Kasumi-1 (cell line): ENCODE measurements at places on chromosomes 2 and 18.

DNA sequence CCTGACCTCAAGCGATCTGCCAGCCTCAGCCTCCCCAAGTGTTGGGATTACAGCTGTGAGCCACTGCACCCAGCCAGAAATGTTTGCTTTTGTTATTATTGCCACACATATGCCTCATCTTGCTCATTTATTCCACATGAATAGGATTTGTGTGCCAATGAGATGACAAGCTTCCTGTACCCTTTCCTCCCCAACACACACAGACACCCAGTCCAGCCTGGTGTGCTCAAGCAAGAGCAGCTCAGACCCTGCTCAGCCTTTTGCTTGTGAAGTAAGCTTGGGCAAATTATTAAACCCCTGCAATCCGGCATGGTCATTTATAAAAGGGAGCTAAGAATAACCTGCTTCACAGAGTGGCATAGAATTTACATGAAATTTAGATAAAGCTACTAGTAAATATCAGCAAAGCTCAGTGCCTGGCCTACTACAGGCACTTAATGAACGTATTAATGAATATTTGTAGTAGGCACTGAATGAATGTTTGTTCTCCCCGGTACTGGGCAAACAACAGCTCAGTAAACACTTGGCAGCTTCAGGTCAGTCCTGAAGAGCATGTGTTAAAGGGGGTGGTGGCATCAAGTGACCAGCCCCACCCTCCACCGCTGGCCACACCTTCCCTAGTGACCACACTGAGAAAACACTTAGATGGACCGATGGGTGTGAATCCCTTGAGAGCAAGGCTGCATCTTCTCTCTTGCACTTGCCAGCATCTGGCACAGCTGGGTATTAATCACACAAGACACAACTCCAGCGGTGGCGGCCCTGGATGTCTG lies 280.2 kb downstream of the SRBD1 start:
- no peak for DNase-seq

DNA sequence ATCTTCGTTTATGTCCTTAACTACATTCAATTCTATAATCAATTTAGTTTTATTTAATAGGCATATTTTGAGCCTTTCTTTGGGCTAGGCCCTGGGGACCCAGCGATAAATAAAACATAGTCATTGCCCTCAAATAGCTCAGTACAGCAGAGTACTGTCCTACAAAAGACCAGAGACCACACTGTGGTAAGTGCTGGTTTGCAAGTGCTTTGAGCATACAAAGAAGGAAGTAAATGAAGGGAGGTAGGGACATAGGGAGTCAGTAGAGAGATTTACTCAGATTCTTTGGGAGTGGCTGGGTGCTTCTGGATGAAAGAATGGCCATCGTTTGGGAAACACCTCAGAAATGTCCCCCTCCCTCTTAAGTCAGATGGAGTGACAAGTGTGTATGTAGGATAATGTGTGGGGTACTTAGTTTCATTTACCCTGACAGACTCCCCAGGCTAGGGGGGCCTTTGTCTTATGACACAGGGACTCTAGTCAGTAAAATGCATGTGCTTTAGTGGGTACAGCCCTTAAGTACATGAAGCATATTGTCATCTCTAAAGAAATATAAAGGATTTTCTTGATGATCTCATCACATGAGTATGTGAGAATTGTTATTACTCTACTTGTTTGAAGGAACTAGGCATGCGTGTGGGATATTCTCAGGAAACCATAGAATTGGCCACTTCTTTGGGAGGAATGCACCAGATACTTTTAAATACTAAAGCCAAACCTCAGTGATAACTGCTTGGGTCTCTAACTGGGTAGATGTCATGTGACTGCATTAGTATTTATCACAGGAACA lies 35.1 kb downstream of the MAPRE2 start:
- DNase-seq, result no peak

DNA sequence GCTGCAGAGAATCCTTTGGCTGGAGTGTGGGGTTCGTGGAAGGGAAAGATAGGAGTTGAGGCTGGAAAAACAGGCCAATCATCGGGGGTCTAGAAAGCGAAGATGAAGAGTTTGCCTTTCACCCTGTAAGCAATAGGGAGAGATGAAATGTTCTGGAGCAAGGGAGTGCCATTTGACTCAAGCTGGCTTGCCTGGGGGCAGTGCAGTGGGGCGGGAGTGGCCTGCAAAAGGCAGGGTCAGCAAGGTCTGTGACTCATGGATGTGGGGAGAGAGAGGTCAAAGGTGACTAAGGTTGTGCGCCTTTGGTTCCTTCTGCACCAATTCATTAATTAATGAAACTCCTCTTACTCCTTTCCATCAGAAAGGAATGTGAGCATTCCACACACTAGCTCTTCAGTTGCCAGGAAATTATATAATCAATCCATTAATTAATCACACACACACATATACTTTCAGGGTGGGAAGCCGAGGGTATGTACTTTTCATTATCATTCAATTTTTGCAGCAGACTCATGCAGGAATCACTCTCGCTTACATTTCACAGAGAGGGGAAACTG lies 227.6 kb downstream of the MYCN start:
- DNase-seq, result no peak

GRCh38 chr18:44238454-44238853 lies 442.2 kb upstream of the SETBP1 start:
- no peak for DNase-seq

DNA sequence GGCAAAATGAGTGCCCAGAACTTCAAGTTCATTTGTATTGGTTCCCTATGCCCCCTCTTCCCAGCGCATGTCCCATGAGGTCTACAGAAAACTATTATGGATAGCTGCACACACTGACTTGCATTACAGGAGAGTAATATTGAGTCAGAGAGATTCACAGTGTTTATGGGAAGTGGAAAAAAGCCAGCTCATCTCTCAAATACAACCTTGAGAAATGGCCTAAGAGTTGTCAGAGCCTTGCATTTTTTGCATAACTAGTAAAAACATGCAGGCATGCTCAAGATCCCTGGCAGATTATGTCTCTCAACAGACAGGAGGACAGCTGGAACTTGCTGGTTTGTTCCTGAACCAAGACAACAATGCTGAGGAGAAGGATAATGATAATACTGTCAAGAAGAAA lies 1292.8 kb downstream of the DSC3 start:
- DNase-seq, result no peak

- DNase-seq, result no peak
Measured at GRCh38 chr2:230795856-230796255, 68.9 kb upstream of the ITM2C start.

GRCh38 chr18:60018618-60019462 lies 119.0 kb downstream of the PMAIP1 start:
- no peak for DNase-seq

DNA sequence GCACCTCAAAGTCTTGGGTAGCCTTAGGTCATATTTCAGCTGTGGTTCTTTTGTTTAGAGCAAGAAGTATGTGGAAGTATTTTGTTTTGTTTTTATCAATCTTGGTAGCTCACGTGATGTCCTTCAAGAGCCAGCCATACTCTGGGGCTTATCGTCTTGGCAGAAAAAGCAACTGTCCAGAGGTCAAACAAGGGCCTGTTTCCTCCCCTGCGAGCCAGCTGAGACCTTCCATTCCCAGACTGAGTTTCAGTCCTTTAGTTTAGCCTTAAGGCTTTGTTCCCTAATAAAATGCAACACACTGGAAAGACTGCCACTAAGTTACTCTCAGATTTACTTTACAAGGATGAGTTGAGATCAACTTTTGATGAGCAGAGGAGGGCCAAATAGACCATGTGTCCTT lies 63.5 kb downstream of the TXNL1 start:
- DNase-seq, result no peak

- DNase-seq, result no peak
Measured at GRCh38 chr2:180004731-180005130, 2.4 kb downstream of the CWC22 start.

DNA sequence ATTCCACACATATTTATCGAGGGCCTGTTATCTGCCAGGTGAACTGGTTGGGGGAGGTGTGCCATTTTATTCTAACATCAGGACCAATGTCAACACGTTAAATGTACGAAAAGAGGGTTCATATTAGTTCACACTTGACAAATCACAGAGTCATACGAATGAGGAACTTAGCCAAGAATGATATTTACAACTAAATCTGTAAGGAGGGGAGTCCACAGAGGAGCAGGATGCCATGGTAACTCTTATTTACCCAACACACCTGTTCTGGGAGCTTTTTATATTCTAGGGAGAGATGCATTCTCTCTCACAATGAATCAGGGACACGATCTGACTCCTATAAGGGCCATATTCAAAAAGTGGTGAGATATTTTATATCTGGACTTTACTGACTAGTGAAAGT lies 144.1 kb downstream of the CDC42EP3 start:
- DNase-seq, result no peak

GRCh38 chr2:152448606-152449005 lies 113.6 kb downstream of the FMNL2 start:
- DNase-seq, result no peak

- DNase-seq, result peak; percentile 66
Measured at GRCh38 chr2:78979380-78980151, 45.9 kb upstream of the REG3G start.

GRCh38 chr2:26067980-26068507 lies 34.2 kb downstream of the RAB10 start:
- DNase-seq, result no peak

- DNase-seq, result no peak
Measured at GRCh38 chr2:8453904-8454302, 228.0 kb upstream of the ID2 start.

GRCh38 chr2:102310964-102311640 lies at the start of gene IL1RL1:
Gene IL1RL1, plus strand, starts transcription at chr2:102311563. Its CDS starts 26,702 bp downstream, at chr2:102338265.
- DNase-seq, result no peak

DNA sequence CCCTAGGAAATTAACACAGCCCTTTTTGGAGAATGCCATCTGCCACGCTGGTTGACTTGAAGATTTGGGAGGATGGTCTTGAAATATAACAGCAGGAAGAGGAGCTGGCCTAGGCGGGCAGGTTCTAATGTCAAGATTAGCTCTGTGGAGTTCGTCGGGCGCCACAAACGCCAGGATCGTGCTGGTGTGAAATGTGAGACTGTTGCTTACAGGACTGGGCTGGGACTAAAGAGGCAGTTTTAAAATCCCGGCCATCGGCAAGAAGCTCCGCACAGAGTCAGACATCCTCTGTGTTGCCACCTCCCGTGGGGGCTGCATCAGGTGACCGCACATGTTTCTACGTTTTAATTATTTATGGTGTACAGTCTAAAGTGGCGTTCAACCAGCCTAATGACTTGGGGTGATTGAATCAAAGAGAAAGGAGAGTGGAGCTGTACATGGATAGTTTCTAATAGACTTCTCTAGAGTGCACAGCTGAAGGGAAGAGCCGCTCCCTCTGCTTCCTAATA lies 99.4 kb upstream of the BCL11A start:
- DNase-seq, result no peak

- DNase-seq, result no peak
Measured at GRCh38 chr2:128016620-128017019, 11.2 kb downstream of the SAP130 start.

DNA sequence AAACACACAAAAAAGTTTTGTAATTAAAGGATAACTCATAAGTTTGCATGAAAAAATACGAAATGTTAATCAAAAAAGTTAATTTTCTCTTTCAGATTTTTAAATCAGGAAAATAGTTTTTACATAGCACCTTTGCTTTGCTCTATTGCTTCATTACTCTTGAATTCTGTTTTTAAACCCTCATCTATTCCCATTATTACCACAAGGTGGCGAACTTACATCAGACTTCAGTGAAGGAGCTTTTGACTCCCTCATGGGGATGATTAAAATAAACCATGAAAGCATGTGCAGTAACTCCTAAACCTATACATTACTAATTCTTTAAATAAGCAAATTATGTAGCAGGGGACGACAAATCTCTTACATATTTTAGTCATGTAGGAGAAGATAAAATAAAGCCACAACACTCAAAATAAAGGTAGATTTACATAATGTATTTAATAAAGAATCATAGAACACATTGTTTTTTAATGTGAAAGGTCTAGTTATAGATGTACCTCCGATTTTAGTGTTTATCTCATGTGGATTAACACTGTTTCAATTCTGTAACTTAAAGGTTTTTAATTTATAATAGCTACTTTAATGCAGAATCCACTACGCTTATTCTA lies 105.2 kb downstream of the NETO1 start:
- DNase-seq, result peak; percentile 79

GRCh38 chr2:72207334-72207733 lies 59.7 kb upstream of the CYP26B1 start:
- no peak for DNase-seq

GRCh38 chr18:49169037-49169521 lies 218.3 kb upstream of the SMAD7 start:
- DNase-seq, result no peak

GRCh38 chr18:61803393-61803792 lies 89.4 kb downstream of the RNF152 start:
- no peak for DNase-seq

DNA sequence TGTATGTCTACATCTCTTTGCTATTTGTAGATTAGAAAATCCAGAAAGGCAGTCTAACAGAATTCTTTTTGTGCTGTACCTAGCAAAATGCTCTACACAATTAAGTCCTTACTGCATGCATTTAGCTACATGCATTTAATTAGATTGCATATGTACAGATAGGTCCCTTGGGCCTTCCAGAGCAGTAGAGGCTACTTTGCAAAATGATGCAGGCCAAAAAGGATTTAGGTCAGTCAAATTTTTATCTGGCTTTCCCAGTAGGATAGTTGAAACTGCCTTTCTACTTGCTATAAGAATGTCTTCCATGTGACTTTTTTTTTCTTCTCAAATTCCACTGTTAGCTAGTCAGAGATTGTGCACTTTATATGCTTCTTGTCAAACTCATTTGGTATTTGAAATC lies 19.3 kb downstream of the GALNT13 start:
- no peak for DNase-seq

GRCh38 chr18:51908598-51908944 lies 431.4 kb upstream of the DCC start:
- no peak for DNase-seq

GRCh38 chr2:105766300-105766866 lies 21.7 kb downstream of the NCK2 start:
- DNase-seq, result no peak

DNA sequence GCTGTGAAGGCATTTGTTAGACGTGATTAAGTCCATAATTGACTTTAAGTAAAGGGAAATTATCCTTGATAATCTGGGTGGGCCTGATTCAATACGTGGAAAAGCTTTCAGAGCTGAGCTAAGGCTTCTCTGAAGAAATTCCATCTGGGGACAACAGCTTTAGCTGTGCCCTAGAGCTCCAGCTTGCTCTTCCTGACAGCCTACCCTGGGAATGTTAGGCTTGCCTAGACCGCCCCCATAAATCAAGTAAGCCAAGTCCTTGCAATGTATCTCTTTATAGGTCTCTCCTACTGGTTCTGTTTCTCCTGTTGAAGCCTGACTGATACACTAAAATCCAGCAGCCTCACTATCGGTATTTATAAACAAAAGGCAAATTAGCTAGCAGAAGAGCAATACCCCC lies 160.0 kb downstream of the STK39 start:
- no peak for DNase-seq

GRCh38 chr2:105487142-105488069 lies 88.6 kb upstream of the FHL2 start:
- DNase-seq, result no peak

DNA sequence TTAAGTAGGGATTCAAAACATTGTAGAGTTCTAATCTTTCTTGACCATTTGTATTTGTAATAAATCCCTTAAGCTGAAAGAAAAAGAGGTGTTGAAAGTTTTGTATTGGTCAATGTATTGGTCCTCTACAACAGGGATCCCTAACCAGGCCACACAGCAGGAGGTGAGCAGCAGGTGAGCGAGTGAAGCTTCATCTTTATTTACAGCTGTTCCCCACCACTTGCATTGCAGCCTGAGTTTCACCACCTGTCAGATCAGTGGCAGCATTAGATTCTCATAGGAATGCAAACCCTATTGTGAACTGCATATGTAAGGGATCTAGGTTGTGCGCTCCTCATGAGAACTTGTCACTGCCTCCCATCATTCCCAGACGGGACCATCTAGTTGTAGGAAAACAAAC lies 715.7 kb upstream of the NXPH2 start:
- no peak for DNase-seq
